ENCODE measurements at places on chromosomes 16 and 17. TPM values are rescaled to one million over a fixed set of nuclear protein-coding genes. Genes with fewer than 3 reads are reported as not detected.

DNA sequence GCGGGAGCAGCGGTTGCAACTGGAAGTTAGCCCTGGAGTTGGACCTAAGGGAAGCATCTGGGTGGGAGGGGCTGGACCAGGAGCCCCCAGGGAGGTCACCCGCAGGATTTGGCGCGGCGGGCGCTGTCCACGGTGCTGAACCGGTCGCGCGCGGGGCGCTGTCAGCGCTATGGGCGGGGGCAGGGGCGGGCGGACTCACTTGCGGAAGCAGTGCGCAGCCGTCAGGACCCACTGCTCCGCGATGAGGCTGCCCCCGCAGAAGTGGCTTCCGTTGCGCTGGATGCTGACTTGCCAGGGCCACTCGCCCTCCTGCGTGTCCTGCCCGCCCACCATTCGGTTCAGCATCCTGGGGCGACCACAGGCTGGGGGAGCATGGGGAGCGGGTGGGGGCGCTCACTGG is 4.5 kb downstream of the PRSS27 start:
- no peaks in the 10 kb centered on the region for H3K27me3 ChIP-seq
- H3K36me3 ChIP-seq, result no peaks in the 10 kb centered on the region
- H3K4me3 ChIP-seq, result no peak overlapping the region
- peak; percentile 77 for DNase-seq

DNA sequence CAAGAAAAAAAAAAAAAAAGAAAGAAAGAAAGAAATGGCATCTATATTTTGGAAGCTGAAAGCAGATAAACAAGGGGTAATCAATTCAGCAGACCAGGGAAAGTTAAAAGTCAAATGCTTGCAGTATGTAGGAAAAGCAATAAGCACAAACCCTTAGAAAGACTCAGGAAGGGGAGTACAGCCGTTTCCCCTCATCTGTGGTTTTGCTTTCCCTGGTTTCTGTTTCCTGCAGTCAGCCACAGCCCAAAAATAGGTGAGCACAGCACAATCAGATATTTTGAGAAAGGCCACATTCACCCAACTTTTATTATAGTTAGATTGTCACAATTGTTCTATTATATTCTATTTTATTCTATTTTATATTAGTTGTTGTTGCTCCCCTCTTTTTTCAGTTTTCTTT is 14.4 kb upstream of the ALOX12 start:
- no peak overlapping the region for H3K4me3 ChIP-seq
- no peak for DNase-seq
- H3K27ac ChIP-seq, result no peak overlapping the region
- H3K4me1 ChIP-seq, result no peaks in the 10 kb centered on the region
- no peaks in the 10 kb centered on the region for H3K36me3 ChIP-seq

DNA sequence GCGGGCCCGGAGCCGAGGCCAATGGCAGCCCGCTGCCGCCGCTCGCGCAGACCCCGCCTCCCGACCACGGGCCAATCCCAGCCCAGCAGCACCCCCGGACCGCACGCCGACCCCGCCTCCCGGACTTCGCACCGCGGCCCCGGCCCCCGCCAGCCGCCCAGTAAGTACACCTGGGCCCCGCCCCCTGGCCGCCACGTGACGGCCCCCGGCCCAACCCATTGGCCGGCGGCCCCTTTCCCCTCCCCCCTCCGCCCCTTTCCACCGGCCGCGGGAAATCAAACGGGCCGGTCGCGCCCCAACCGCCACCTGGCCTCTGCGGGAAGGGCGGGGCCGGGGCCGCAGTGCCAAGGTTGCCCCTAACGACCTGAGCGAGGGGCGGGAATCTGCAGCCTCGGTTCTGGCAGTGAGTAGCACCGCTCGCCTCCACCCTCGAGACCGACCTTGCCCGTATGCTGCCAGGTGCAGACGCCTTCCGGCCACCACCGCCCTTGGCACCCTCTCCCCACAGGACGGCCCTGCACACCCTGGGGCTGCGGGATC is at the start of gene YBX2:
TSS of gene YBX2 (minus strand) at position 26 of the 540 bp plus-strand sequence. CDS start 139 bp downstream, outside the sequence.
- peak within 1 kb of the TSS; percentile 83 for H3K4me3 ChIP-seq
- H3K4me1 ChIP-seq, result peaks cover 4% of the 10 kb centered on the region
- peak; percentile 100 for DNase-seq
- peaks cover 2% of the 10 kb centered on the region for H3K27me3 ChIP-seq
- no peaks in the 10 kb centered on the region for H3K36me3 ChIP-seq
- no peak within 1 kb of the TSS for H3K27ac ChIP-seq

GRCh38 chr16:88380619-88381018 is 2.1 kb upstream of the ZNF469 start:
- H3K27me3 ChIP-seq, result peaks cover 13% of the 10 kb centered on the region
- peaks cover 3% of the 10 kb centered on the region for H3K4me1 ChIP-seq
- H3K36me3 ChIP-seq, result no peaks in the 10 kb centered on the region
- DNase-seq, result no peak
- H3K4me3 ChIP-seq, result no peak overlapping the region

DNA sequence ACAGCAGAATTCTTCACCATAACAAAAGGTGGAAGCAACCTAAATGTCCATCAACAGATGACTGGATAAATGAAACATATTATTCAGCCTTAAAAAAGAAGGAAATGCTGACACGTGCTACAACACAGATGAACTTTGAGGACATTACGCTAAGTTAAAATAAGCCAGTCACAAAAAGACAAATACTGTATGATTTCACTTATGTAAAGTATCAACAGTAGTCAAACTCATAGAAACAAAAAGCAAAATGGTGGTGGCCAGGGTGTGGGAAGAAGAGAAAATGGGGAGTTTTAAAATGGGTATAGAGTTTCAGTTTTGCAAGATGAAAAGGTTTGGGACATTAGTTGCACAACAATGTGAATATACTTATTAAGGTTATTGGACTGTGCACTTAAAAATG is 49.8 kb upstream of the MTMR4 start:
- no peaks in the 10 kb centered on the region for H3K36me3 ChIP-seq
- no peak for DNase-seq
- H3K27me3 ChIP-seq, result no peaks in the 10 kb centered on the region

DNA sequence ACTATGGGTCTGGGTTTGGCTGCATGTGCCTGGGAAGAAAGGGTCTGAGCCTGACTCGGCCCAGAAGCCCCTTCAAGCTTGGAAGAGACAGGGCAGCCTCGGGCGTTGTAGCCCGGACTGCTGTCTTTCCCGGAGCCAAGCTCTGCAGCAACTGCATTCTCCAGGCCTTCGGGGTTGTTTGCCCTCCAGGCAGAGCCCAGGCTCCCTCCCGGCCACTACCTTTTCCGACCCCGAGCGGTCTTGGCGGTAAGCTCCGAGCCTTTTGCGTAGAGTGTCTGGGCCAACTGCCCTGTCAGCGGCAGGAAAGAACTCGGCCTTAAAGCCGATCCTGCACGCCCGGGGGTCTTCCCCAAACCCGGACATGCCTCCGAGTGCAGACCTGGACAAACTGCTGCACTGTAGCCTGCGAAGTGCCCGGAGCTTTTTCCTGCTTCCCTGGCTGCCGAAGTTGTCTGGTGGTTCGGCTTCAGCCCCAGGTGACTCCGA is 1.3 kb downstream of the LHX1 start:
- H3K27me3 ChIP-seq, result peaks cover 86% of the 10 kb centered on the region
- no peaks in the 10 kb centered on the region for H3K4me1 ChIP-seq
- H3K27ac ChIP-seq, result no peak overlapping the region
- H3K36me3 ChIP-seq, result no peaks in the 10 kb centered on the region

DNA sequence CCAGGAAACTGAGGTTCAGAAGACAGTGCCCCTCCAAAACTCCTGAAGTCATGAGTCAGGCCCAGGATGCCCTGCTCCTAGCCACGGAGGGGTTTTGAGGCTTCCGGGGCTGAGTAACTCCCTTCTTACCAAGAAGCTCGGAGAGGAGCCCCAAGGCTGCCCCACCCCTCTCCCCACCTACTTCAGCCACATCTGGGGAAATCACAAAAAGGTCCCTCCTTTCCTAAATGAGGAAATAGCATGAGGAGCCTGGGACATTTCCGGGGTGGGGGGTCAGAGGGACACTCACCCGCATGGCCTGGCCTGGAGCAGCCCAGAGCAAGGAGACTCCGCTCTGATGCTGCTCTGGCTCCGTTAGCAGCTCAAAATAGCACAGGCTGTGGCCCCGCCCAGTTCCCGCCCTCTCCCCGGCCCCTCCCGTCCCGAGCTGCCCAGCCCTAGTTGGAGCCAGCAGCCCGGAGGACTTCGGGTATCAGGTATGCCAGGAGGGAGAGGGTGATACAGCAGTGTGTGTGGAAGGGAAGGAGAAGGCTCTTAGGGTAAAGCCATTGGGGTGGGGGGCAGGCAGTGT is 40.1 kb downstream of the MYO18A start:
- DNase-seq, result peak; percentile 91
- H3K36me3 ChIP-seq, result no peaks in the 10 kb centered on the region
- H3K4me3 ChIP-seq, result no peak overlapping the region
- H3K4me1 ChIP-seq, result no peaks in the 10 kb centered on the region
- no peaks in the 10 kb centered on the region for H3K27me3 ChIP-seq

- no peak for DNase-seq
- no peak overlapping the region for H3K4me3 ChIP-seq
- no peaks in the 10 kb centered on the region for H3K36me3 ChIP-seq
- H3K27ac ChIP-seq, result no peak overlapping the region
Measured at GRCh38 chr16:24471561-24472350, 67.6 kb upstream of the RBBP6 start.

DNA sequence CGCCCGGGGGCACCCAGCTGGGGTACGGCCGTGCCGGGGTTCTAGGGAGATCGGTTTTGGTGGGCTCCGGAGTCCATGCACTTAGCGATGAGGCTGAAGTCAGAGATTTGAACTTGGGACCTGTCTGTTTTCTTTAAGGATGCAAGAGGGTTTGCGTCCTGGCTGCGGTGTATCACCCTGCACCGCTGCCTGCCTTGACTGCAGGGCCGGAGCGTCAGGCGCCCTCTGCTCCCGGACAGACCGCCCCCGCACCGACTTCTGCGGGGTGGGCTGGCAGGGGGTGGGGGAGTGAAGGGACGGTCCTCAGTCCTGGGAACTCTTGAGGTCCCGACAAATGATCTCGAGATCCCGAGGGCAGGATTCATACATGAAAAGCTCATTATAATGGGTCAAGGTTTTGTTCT is 701 bp downstream of the PDP2 start:
- H3K4me3 ChIP-seq, result peak overlapping the region; percentile 96
- no peak overlapping the region for H3K27ac ChIP-seq
- H3K27me3 ChIP-seq, result no peaks in the 10 kb centered on the region
- H3K4me1 ChIP-seq, result no peaks in the 10 kb centered on the region
- peaks cover 12% of the 10 kb centered on the region for H3K36me3 ChIP-seq

- H3K4me3 ChIP-seq, result no peak overlapping the region
- peak; percentile 74 for DNase-seq
- no peaks in the 10 kb centered on the region for H3K36me3 ChIP-seq
- H3K27me3 ChIP-seq, result no peaks in the 10 kb centered on the region
Measured at GRCh38 chr17:33049781-33050414, 58.3 kb downstream of the SPACA3 start.

GRCh38 chr16:87657621-87658192 is 55.4 kb downstream of the JPH3 start:
- no peak overlapping the region for H3K4me3 ChIP-seq
- no peaks in the 10 kb centered on the region for H3K4me1 ChIP-seq
- peak; percentile 84 for DNase-seq
- 0 out of 2 replicates have a peak, but pooled peaks cover 3% of the 10 kb centered on the region for H3K36me3 ChIP-seq

DNA sequence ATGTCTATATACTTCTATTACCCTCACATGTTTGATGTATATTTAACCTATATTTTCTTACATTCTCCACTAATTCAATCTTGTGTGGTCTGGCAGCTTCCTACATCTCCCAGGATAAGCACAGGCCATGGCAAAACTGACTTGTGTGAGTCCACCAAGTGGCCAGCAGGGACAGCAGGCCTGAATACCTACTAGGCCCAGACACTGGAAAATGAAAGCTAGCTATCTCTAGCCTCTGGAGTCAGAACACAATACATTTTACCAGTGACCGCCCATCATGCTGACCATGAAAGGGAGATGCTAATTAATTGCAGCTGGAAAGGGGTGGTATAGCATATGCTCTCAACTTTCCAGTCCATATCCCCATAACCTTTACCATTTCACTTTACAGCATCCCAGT is 132.3 kb downstream of the PCTP start:
- H3K27ac ChIP-seq, result no peak overlapping the region
- peaks cover 1% of the 10 kb centered on the region for H3K36me3 ChIP-seq
- DNase-seq, result peak; percentile 43
- H3K27me3 ChIP-seq, result no peaks in the 10 kb centered on the region
- no peaks in the 10 kb centered on the region for H3K4me1 ChIP-seq

DNA sequence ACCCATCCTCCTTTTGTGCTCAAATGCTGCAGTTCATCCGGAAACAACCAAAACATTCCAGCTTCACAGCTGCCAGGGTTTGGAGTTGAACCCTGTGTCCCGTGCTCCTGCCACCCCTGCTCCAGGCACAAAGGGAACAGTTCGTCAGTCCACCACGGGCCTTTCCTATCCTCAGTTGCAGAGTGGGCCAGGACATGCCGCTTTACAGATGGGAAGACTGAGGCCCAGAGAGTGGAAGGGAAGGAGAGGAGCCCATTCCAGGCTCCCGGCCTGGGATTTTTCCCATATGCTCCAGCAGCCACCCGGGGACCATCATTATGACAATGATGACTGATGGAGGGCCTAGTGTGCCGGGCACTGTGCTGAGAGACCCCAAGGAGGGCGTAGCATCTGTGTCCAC is 27.6 kb downstream of the RAI1 start:
- no peak for DNase-seq
- H3K4me1 ChIP-seq, result peaks cover 3% of the 10 kb centered on the region
- H3K27me3 ChIP-seq, result peaks cover 11% of the 10 kb centered on the region

- no peak for DNase-seq
- no peak overlapping the region for H3K4me3 ChIP-seq
- H3K4me1 ChIP-seq, result peaks cover 15% of the 10 kb centered on the region
- H3K27ac ChIP-seq, result no peak overlapping the region
- no peaks in the 10 kb centered on the region for H3K27me3 ChIP-seq
- H3K36me3 ChIP-seq, result no peaks in the 10 kb centered on the region
Measured at GRCh38 chr16:23948949-23949411, 113.2 kb downstream of the PRKCB start.

- 0 out of 2 replicates have a peak, but pooled peaks cover 3% of the 10 kb centered on the region for H3K4me1 ChIP-seq
- H3K4me3 ChIP-seq, result peak overlapping the region; percentile 87
- H3K27me3 ChIP-seq, result no peaks in the 10 kb centered on the region
- DNase-seq, result no peak
Measured at GRCh38 chr16:19522760-19523159, 862 bp upstream of the GDE1 start.

HSBP1 gene
- 230 TPM for total RNA-seq

MT1M gene
- total RNA-seq, result 2.5 TPM

OR1A1 gene
- not detected for total RNA-seq

TNFRSF13B gene
- total RNA-seq, result 0.28 TPM

CCL23 gene
- total RNA-seq, result not detected

NUPR1 gene
- 0.35 TPM for total RNA-seq

CACNA1G gene
- 1.7 TPM for total RNA-seq

RNU2-1 gene
- total RNA-seq, result 6,078 TPM

WNK4 gene
- total RNA-seq, result 1.9 TPM

ABI3 gene
- total RNA-seq, result 2.4 TPM

GP2 gene
- total RNA-seq, result not detected

MYH1 gene
- total RNA-seq, result not detected

WFIKKN1 gene
- total RNA-seq, result 8.7 TPM

Data from H9 (cell line).